Astrocyte of the cerebellum (primary cell): ENCODE measurements at places on chromosomes 2 and 18.

DNA sequence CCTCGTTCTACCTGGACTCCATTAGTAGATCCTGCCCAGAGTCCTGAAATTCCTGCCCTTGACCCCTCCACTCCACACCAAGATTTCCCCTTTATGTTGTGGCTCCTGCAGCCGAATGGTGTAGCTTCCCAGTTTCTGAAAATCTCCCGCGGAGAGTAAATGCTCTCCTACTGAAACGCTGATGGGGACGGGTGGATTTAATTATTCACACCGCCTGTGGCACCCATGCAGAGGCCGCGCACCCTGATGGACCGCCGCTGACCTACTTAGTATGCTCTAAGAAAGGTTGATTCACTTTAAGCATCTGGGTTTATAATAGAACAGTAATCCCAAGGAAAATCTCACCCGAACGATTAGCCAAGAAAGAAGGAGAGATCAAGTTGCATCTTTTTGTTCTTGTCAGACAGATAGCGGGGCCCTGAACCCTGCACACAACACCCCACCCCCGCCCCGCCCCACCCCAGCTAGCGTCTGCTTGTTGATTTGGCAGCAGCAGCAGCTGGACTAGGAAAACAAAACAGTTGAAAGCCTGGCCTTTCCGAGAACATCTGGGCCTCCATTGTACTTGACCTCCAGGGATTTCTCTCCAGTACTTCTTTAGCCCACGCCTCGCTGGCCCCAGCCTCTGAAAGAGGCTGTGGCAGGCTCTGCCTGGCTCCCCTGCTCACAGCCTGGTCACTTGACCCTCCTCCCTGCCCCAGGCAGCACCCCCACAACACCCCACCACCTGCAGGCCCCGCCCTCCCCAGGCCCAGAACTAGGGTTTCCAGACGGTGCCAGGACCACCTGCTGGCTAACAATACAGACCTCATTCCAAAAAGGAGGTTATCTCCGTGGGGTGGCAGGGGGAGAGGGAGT lies 53.6 kb downstream of the DPYSL5 start:
- DNase-seq, result no peak

DNA sequence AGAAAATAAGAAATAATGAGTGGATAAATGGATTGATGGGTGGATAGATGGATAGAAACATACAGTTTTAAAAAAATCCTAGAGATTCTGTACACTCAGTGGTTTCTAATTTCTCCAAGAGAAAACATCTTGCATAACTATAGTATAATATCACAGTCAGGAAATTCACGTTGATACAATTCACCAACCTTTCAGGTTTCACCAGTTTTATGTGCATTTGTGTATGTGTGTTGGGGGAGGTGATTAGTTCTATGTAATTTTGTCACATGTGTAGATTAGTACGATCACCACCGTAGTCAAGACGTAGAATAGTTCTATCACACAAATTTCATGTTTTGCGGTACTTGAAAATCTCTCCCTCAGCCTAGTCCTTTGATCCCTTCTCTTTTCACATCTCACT lies 288.2 kb upstream of the LRATD1 start:
- no peak for DNase-seq

DNA sequence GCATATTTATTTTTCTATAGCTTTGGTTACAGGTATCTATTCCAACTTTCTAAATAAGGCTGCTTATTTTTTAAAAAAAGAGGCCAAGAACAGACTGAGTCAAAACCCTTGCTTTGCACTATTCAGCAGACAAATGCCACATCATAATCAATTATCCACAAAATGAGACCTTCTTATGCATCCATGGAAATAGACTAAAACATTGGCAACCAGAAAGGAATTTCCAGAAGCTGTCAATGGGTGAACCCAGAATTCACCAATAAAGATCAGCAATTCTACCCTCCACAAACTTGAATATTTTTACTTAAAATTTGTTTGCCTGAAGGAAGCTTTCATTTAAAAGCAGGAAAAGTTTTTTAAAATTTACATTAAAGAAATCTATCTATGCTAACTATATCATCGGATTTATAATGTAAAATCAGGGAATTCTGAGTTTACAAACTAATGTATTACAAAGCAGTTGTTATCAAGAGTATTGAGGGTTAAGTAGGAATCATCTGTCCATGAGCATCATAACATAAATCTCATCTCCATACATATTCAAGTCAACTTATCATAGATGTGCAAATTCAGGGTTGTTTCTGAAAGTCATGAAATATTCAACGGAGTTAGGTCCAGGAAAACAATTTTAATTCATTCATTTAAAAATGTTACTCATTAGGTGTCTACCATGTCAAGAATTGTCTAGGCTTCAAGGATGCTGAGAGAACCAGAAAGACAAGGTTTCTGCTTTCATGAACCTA lies 548.0 kb downstream of the SATB2 start:
- no peak for DNase-seq

DNA sequence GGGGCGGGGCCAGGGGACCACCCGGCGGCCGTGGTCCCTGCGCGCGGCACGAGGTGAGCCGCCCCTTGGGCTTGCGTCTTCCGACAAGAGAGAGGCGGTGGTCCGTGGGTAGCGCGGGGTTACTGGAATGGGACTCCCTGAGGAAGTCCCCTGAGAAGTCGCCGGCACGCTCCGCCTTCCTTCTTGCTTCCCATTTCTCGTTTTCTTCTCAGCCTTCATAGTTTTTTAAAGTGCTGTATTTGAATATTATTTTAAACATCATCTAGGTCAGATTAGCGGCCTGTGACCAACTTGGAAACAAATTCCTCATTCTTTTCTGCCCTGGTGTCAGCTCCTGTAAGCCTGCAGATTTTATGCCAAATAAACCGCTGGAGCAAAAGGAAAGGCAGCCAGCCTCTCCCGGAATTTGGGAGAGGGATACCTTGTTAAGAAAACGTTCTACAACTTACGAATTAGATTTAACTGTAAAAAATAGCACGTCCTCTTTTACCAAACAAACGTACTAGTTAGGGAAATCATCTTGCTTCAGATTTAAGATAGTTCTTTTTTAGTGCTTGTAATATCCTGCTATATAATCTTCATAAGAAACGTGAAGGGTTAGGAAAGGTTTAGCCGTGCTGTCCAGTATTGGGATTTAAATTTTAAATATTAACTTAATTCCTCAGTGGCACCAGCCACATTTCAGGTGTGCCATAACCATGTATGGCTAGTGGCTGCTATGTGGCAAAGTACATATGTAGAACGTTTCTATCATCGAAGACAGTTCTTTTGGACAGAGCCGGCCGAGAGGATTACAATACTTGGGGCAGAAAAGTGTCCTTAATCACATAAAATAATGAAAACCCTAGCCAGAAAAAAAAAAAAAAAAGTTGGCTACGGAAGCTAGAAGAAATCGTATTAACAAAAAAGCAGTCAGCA lies 628 bp upstream of the PTPN2 start:
- DNase-seq, result no peak

GRCh38 chr2:230227216-230227615 lies 1.7 kb downstream of the SP140 start:
- DNase-seq, result no peak

- no peak for DNase-seq
Observed at GRCh38 chr2:68230241-68231060, 21.9 kb downstream of the PPP3R1 start.

DNA sequence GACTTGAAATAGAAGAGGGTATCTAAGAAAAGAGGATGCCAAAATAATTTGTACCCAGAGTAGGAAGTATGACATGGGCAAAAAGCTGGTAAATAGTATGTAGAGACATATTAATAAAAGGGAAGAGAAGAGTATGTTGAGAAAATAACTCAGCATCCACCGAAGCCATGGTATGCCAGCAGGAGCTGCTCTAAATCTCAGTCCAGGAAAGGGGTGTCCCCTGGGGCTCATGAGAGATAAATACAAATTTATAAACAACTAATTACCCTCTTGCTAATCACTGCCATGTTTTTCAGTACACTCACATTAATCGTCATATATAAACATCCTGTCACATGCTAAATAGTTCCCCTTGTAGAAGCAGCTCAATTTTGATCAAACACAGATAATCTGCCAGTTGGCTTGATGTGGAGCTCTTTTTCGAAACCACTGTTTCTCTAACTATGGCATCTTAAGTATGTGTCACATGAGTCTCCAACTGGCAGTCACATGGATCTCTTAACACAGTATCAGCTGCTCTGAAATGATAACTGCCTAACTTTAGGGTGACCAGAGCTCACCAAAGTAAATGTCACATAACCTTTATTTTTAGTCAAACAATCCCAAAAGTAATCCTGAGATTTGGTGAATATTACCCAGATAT lies 31.9 kb downstream of the EXOC6B start:
- no peak for DNase-seq

- DNase-seq, result no peak
Observed at GRCh38 chr2:2564300-2565078, 233.4 kb upstream of the MYT1L start.

DNA sequence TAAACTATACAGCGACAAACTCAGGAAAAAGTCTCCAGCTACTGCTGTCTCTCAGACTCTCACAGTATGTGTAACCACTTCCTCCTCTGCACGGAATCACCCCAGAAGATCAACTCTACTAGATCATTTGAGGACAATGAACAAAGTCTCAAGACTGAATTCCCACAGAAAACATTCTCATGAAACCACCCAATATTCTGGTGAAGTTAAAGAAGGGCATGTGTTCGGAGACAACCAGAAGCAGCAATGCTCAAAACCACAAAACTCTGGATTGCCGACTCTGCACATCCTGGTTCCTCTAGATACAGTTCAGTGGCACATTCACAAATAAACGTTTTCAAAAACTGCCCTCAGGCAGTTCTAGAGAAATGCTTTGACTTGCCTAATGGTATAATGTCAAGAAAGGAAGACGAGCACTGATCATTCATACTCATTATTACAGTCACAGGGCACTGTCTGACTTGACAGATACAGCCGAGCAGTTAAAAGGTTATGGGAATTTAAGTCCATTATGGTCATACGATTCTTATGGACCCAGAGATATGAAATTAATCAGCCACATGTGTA lies 91.9 kb upstream of the STK17B start:
- peak; percentile 57 for DNase-seq

GRCh38 chr2:207330912-207331311 lies 165.2 kb upstream of the KLF7 start:
- peak; percentile 49 for DNase-seq

DNA sequence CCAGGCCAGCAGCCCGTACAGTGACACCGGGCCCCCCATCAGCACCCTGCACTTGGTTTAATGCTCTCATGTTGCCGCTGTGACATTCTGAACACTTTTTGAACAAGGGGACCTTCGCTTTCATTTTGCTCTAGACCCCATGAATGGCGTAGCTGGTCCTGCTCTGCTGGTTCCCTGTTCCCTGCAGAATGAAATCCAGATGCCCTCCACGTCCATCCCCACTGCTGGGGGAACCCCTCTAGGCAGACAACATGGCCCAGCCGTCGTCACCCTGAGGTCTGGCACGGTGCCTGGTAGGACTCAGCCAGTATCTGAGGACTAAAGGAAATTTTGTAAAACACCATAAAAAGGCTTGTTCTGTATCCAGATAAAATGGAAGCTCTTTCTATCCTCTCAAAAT lies 128.6 kb downstream of the KCTD1 start:
- DNase-seq, result no peak

GRCh38 chr2:138601458-138602165 lies 100.0 kb downstream of the SPOPL start:
- no peak for DNase-seq

DNA sequence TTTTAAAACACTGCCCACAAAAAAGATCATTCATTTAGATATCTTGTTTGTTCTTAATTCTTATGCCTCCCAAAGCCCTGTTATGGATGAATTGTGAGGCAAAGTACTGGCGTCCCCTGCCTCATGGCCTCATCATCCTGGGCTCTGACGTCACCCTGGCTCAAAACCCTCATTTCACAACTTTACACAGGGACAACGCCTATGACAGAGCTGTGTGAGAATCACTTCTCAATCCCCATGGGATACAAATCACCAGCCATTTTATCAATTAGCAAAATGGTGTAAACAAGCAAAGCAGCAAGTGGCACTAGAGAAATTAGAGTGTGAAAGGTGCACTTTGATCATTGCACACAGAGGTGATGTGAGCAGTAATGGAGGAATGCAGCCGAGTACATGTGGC lies 16.6 kb downstream of the FHOD3 start:
- DNase-seq, result no peak

DNA sequence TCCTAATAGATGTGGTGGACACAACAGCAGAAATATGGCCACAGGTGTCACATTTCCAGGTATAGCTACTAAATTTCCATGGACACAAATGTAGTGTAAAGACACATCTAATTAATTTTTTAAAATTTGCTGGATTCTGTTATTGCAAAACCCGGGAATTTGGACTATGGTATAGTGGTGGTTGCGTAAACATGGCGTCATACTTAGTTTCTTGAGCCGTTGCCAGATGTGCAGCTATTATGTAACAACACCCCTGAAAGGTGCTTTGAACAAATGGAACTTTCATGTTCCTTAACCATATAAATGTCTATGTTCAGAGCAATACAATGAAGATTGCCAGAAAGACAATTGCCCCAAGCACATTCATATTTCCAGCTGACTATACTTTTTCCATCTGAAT lies 85.9 kb downstream of the HRH4 start:
- no peak for DNase-seq

- DNase-seq, result no peak
Observed at GRCh38 chr2:1183300-1183699, 230.0 kb upstream of the TPO start.

DNA sequence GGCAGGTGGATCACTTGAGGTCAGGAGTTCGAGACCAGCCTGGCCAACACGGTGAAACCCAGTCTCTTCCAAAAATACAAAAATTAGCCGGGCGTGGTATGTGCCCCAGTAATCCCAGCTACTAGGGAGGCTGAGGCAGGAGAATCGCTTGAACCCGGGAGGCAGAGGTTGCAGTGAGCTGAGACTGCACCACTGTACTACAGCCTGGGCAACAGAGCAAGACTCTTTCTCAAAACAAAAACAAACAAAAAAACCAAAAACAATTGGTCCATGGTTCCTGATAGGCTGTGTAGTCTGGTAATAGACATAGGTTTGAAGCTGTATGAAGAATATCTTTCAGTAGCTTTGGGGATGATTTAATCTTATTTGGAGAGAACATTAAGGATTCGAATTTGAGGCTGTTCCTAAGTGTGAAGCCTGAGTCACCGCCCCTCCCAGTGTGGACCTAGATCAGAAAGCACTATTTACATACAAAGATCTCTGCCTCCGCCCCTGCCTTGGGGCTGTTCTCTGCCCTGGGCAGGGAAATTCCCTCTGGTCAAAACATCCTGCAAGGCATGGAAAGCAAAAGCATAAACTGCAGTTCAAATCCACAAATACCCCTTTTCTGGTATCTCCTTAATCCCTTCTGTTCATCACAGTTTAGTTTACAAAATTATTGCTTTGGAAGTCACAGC lies 52.8 kb upstream of the PMAIP1 start:
- DNase-seq, result no peak

- no peak for DNase-seq
Observed at GRCh38 chr2:24111407-24111901, 11.7 kb downstream of the PFN4 start.

GRCh38 chr2:218618102-218618860 lies 10.6 kb downstream of the PLCD4 start:
- no peak for DNase-seq

GRCh38 chr2:32291746-32292145 lies 14.0 kb downstream of the YIPF4 start:
- DNase-seq, result no peak
